Activated T-helper 1 cell treated with anti-CD3 and anti-CD28 coated beads, Interleukin-2, amount 50 U/mL, for 16 hours (primary cell): ENCODE measurements at places on chromosomes 5 and 9.

GRCh38 chr5:157219491-157220271 lies 39.0 kb downstream of the ITK start:
- DNase-seq, result no peak

- no peak for DNase-seq
Measured at GRCh38 chr5:98631311-98632054, 142.0 kb upstream of the RGMB start.

DNA sequence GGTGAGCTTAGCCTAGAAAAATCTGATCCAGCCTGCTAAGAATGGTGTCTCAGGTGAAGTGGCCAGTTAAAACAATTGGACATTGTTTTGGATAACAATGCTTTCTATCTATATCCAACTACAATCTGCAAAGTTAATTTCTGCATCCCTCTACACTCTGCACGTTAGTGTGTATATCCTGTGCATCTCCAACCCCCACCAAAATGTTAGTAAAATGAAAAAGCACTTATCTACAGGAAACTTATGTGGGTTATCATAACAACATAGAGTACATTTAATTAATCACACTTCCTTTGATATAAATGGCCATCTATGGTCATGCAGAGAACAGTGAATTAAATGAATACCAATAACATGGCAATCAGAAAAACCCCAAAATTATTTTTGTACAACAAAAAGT lies 158.7 kb downstream of the NFIB start:
- DNase-seq, result no peak

DNA sequence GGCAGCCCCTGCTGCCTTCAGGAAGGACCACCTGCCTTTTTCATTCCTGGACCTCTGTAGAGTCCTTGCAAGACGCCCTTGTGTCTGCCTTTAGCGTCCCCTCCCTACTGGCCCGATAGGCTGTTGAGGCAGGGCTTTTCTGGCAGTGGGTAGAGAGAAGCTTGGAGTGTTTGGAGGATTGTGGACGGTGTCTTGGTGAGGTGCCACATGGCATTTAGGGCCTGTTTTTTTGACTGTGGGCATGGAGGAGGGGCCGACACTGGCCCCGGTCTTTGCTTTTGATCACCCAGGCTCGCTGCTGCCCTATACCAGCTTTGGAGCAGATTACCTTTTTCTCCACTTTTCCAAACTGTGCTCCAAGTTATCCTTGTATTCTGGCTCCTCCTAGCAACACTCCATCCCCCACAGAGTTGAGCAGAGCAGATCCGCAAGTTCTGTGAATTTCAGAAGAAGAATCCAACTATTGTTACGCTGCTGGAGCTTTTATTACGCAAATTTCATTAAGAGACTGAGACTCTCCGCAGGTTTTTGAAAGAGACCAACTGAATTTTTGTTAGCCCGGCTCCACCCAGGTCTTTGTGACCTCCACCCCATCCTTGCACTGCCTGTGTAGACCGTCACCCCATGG lies 34.8 kb upstream of the PRDM12 start:
- DNase-seq, result no peak

DNA sequence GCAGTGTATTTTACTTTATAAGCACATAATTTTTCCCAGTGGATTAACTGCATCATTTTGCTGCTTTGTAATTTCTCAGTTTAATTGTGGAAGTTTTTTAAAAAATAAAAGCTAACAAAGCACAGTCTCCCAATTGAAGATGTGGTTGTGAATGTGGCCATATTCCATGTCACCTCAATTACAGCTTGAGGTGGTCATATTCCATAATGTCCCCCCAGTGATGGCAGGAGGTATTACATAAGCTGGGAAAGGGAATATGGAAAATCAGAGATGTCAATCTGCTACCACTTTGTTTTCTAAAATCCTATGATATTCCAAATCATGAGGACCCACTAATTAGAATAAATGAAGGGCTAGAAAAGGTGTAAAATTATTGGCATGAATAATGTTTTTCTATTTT lies 1672.0 kb upstream of the CDH9 start:
- no peak for DNase-seq
